Activated T-cell treated with anti-CD3 and anti-CD28 coated beads, Interleukin-2, amount 50 U/mL, for 24 hours (primary cell): ENCODE measurements at places on chromosomes 3 and 15.
A peak's percentile ranks its signal among the peaks of the same experiment; 100 is the strongest.

DNA sequence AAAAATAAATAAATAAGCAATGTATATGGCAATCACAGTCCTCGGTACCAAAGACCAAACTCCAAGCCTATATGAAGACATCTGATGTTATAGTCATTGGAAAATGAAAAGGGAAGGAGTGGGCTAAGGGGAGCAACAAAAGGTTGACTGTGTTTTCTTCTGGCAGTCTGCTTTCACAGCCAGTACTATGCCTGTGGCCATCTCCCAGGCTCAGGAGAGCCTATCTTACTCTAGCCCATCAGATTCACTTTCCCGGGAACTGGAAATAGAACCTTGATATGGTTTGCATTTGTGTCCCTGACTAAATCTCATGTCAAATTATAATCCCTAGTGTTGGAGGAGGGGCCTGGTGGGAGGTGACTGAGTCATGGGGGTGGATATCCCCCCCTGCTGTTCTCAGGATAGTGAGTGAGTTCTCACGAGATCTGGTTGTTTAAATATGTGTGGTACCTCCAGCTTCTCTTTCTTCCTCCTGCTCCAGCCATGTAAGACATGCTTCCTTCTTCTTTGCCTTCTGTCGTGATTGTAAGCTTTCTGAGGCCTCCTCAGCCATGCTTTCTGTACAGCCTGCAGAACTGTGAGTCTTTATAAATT, 105.3 kb downstream of the PLCH1 start:
- no peak for DNase-seq
- no peaks in the 10 kb centered on the region for H3K36me3 ChIP-seq

DNA sequence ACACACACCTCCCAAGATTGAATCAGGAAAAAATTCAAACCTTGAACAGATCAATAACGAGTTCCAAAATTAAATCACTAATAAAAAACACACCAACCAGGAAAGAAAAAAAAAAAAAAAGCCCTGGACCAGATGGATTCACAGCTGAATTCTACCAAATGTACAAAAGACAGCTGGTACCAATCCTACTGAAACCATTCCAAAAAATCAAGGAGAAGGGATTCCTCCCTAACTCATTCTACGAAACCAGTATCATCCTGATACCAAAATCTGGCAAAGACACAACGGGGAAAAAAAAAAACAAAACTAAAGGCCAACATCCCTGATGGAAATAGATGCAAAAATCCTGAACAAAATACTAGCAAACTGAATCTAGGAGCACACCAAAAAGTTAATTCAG, 54.4 kb upstream of the SLC12A8 start:
- no peaks in the 10 kb centered on the region for H3K27me3 ChIP-seq
- H3K27ac ChIP-seq = no peak overlapping the region
- DNase-seq = no peak
- peaks cover 20% of the 10 kb centered on the region for H3K4me1 ChIP-seq

DNA sequence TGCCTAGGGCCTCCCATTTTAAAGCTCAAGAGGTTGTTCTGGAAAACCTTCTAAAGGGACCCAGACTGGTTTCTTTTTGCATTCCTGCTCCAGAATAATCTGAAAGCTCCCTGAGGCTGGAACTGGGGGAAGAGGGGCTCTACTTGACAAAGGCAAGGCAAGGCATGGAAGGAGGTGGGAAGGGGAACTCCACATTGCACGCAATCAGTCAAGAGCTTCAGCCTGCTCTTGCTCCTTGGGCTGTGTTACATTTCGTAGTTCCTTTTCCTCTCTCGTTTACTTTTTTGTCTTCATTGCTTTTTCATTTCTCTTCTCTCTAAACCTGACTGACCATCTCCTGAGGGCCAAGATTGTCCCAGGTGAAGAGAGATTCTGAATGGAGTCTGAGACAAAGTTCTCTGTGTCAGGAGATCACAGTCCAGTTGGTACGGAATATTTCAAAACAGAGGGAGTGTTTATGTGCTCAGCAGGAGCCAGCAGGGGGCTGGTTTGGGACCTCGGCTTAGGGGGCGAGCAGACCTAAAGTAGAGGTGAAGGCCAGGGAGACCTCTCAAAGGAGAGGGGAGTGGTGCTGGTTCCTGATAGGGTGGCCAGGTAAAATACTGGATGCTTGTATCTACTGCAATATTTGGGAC, 6.0 kb upstream of the KCTD6 start:
- no peak for DNase-seq
- H3K27ac ChIP-seq = no peak overlapping the region
- peaks cover 10% of the 10 kb centered on the region for H3K27me3 ChIP-seq
- H3K36me3 ChIP-seq = no peaks in the 10 kb centered on the region
- no peak overlapping the region for H3K4me3 ChIP-seq

DNA sequence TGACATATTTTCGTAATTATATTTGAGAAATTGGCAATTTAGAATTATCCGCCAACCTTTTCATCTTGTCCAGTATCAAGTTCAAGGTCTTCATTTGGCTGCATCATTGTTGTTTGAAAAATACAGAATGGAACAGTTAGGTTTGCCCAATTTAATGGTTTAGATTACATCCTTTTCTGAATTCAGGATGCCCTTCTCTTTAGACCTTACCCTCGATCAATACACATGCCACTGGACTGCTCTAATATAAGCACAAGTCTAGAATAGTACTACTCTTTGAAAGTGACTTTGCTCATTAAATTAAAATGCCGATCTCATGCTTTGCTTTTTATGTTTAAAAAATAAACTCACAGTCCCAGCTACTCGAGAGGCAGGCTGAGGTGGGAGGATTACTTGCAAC, 44.5 kb downstream of the PXK start:
- H3K36me3 ChIP-seq = peaks cover 32% of the 10 kb centered on the region
- peaks cover 2% of the 10 kb centered on the region for H3K4me1 ChIP-seq
- no peaks in the 10 kb centered on the region for H3K27me3 ChIP-seq
- no peak overlapping the region for H3K4me3 ChIP-seq

GRCh38 chr15:91946581-91947292, 93.2 kb downstream of the SLCO3A1 start:
- H3K27ac ChIP-seq = no peak overlapping the region
- no peak overlapping the region for H3K4me3 ChIP-seq
- peaks cover 51% of the 10 kb centered on the region for H3K4me1 ChIP-seq
- no peak for DNase-seq

DNA sequence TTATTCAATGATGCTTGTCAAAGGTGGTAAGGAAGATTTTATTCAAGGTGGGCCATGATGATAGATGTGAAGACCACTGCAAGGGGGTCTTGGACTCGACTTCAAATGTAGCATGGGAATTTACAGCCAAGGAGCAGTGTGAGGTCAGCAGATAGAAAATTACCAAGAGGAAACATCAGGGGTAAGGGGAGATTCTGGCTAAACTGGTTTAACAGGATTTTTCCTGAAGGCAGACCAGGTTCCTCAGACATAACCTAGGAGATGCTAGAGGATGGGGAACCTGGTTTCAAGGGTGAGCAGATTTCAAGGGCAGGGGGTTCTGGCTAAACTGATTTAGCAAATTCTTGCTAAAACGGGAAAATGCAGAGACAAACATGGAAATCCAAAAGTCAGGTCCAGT, 464.9 kb downstream of the TAFA4 start:
- H3K4me1 ChIP-seq = no peaks in the 10 kb centered on the region
- no peak overlapping the region for H3K4me3 ChIP-seq
- no peak for DNase-seq

- H3K4me1 ChIP-seq = peaks cover 33% of the 10 kb centered on the region
- DNase-seq = no peak
- H3K27ac ChIP-seq = no peak overlapping the region
Measured at GRCh38 chr3:126915015-126915414, 67.9 kb upstream of the PLXNA1 start.

GRCh38 chr15:94185547-94186236, 45.7 kb upstream of the MCTP2 start:
- no peak for DNase-seq
- no peak overlapping the region for H3K27ac ChIP-seq
- no peaks in the 10 kb centered on the region for H3K36me3 ChIP-seq
- no peaks in the 10 kb centered on the region for H3K4me1 ChIP-seq
- peaks cover 13% of the 10 kb centered on the region for H3K27me3 ChIP-seq
- H3K4me3 ChIP-seq = no peak overlapping the region

GRCh38 chr3:124512881-124513609, 217.2 kb upstream of the UMPS start:
- no peak for DNase-seq
- no peaks in the 10 kb centered on the region for H3K36me3 ChIP-seq
- H3K4me1 ChIP-seq = no peaks in the 10 kb centered on the region
- no peak overlapping the region for H3K27ac ChIP-seq
- H3K4me3 ChIP-seq = no peak overlapping the region
- H3K27me3 ChIP-seq = peaks cover 37% of the 10 kb centered on the region

- peaks cover 10% of the 10 kb centered on the region for H3K27me3 ChIP-seq
- H3K27ac ChIP-seq = no peak overlapping the region
- no peak for DNase-seq
- H3K36me3 ChIP-seq = no peaks in the 10 kb centered on the region
Measured at GRCh38 chr15:51353976-51354375, 12.5 kb downstream of the GLDN start.

DNA sequence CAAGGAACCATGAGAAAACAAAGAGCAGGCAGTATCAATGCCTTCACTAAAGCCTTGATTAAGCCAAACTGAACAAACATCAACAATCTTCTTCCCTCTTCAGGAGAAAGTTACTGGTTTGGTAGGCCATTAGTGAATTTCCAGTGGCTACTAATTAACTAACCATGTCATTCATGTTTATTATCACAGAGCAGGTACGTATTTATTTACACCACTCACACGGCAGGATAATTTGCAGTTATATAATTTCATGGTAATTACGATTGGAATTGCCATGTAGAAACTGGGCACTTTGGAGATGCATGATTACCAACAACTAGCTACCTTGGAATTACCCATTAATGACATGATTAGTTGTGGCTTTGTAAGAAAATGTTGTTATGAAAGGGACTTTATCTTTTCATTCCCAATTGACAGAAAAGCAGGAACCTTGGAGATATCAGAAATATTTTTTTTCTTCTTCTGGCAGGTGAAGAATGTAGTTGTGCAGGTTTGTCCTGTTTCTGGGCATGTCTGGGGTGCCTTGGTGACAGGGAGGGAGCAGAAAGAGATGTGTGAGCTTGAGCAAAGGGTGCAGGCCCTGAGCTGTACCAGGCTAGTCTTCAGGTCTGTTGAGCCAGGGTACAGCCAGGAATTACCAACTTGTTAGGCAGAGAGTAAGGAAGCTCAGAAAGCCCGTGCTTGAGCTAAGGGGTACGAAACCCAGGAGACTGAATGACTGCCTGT, 310.7 kb downstream of the RORA start:
- H3K4me3 ChIP-seq = no peak overlapping the region
- no peak for DNase-seq
- H3K27ac ChIP-seq = no peak overlapping the region
- peaks cover 20% of the 10 kb centered on the region for H3K4me1 ChIP-seq
- H3K36me3 ChIP-seq = no peaks in the 10 kb centered on the region

- no peaks in the 10 kb centered on the region for H3K4me1 ChIP-seq
- H3K36me3 ChIP-seq = no peaks in the 10 kb centered on the region
- H3K4me3 ChIP-seq = no peak overlapping the region
- H3K27me3 ChIP-seq = peaks cover 8% of the 10 kb centered on the region
Measured at GRCh38 chr3:10625323-10625722, 119.9 kb upstream of the ATP2B2 start.

DNA sequence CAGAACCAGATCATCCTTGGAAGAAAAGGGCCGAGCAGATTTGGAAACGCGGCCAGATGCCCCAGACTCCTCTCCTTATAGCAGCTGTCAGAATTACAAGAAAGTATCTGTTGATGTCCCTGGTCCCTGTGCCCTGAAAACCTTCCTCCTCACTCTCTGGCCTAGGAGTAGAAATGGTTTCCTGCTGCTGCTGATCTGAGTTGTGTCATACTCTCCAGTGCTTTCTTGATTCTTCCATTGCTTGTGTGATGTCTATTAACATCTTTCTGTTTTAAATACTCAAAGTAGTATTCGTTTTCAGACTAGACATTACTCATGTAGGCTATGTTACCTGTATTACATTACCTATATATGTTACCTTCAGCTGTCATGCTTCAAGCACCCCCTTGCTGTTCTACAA, 26.8 kb upstream of the HERC1 start:
- DNase-seq = no peak
- peaks cover 48% of the 10 kb centered on the region for H3K4me1 ChIP-seq
- H3K27ac ChIP-seq = peak overlapping the region; percentile 82
- no peaks in the 10 kb centered on the region for H3K27me3 ChIP-seq

DNA sequence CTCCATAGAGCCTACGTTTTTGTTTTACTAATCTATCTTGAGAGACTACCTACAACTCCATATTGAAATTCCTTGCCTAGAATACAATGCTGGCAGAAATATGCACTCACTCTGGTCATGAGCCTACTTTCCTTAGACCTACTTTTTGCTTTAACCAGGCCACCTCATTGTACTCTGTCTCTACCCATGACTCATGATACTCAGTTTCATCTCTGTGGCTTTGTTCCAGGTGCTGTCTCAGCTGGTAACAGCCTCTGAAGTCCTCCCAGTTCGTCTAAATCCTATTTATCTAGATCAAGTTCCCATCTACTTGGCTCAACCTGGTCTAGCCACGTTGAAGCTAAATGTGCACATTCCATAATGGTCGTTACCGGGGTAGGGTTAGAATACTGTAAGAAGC, 536.4 kb downstream of the RSL24D1 start:
- H3K27ac ChIP-seq = no peak overlapping the region
- no peak for DNase-seq
- H3K27me3 ChIP-seq = no peaks in the 10 kb centered on the region
- H3K36me3 ChIP-seq = no peaks in the 10 kb centered on the region
- H3K4me3 ChIP-seq = no peak overlapping the region

DNA sequence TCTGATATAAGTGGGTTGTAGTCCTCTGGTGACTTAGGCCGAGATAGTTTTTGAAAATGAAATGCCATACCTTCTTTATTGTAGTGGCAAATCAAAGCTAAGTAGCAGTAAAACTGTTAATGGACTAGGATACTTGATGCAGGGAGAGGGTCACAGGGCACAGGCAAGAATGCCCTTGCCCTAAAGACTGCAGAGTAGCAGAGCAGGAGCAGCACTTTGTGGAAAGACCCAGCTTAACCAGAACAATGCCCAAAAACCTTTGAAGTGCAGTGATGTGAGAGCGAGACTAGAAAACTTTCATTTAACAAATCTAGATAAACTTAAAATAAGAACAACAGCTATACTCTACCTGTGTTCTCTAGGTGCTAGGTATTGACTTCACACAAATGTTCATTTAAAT, 121.9 kb downstream of the MBNL1 start:
- H3K4me1 ChIP-seq = peaks cover 81% of the 10 kb centered on the region
- DNase-seq = no peak
- H3K36me3 ChIP-seq = peaks cover 73% of the 10 kb centered on the region
- H3K4me3 ChIP-seq = no peak overlapping the region
- peak overlapping the region; percentile 42 for H3K27ac ChIP-seq

DNA sequence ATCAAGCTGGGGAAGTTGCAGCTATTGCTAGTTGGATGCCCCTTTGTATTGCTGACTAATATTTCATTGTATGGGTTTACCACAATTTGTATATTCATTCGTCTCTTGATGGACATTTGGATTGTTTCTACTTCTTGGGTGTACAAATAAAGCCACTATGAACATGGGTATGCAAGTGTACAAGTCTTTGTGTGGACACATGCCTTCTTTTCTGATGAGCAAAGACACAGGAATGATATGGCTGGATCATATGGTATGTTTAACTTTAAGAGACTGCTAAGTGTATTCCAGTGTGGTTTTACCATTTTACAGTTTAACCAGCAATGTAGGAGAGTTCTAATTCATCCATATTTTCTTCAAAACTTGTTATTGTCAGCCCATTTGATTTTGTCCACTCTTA, 32.2 kb downstream of the NECTIN3 start:
- H3K4me3 ChIP-seq = no peak overlapping the region
- no peaks in the 10 kb centered on the region for H3K36me3 ChIP-seq
- peaks cover 3% of the 10 kb centered on the region for H3K27me3 ChIP-seq
- no peak for DNase-seq
- no peak overlapping the region for H3K27ac ChIP-seq
